ENCODE measurements at places on chromosomes 11 and 22. TPM values are rescaled to one million over a fixed set of nuclear protein-coding genes. Genes with fewer than 3 reads are reported as not detected.
A peak's percentile ranks its signal among the peaks of the same experiment; 100 is the strongest.

Gene ANKK1
- 3.8 TPM for total RNA-seq

DNA sequence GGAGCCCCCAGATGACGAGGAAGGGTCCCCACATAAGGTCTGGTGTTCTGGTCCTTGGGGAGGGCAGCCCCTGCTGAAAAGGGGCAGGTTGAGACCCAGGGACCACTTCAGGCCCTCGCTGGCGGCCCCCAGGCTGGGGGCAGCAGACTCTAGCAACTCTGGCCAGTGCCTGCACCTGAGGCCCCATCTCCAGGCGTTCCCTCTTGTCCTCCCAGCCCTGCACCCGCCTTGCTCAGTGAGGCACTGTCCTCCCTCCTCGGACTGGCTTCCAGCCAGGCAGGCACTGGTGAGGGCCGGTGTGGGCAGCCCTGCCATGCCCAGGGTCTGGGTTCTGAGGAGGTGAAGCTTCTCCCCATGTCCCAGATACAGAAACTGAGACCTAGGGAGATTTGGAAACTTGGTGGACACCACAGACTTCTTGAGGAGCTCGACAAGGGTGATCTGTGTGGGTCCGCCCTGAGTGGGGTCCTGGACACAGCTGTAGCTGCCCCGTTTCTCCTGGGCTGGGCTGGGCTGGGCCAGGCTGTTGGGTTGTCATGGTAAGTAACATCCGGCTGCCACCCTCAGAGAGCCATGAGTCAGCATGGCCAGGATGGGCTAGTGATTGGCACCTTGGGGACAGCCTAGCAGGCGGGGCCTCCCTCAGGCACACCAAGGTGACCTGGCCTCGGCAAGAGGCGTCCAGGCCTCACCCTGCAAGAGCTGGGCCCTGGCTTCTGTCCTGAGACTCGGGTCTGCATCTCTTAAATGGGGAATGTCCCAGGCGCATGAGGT is 11.1 kb upstream of the PHLDA2 start:
- H3K4me1 ChIP-seq: peaks cover 19% of the 10 kb centered on the region
- H3K36me3 ChIP-seq: peaks cover 10% of the 10 kb centered on the region
- peak; percentile 61 for DNase-seq
- H3K27me3 ChIP-seq: no peaks in the 10 kb centered on the region
- H3K27ac ChIP-seq: no peak overlapping the region

Gene GALNT18
- not detected for total RNA-seq

Gene TXNRD2
- total RNA-seq: 35.9 TPM

DNA sequence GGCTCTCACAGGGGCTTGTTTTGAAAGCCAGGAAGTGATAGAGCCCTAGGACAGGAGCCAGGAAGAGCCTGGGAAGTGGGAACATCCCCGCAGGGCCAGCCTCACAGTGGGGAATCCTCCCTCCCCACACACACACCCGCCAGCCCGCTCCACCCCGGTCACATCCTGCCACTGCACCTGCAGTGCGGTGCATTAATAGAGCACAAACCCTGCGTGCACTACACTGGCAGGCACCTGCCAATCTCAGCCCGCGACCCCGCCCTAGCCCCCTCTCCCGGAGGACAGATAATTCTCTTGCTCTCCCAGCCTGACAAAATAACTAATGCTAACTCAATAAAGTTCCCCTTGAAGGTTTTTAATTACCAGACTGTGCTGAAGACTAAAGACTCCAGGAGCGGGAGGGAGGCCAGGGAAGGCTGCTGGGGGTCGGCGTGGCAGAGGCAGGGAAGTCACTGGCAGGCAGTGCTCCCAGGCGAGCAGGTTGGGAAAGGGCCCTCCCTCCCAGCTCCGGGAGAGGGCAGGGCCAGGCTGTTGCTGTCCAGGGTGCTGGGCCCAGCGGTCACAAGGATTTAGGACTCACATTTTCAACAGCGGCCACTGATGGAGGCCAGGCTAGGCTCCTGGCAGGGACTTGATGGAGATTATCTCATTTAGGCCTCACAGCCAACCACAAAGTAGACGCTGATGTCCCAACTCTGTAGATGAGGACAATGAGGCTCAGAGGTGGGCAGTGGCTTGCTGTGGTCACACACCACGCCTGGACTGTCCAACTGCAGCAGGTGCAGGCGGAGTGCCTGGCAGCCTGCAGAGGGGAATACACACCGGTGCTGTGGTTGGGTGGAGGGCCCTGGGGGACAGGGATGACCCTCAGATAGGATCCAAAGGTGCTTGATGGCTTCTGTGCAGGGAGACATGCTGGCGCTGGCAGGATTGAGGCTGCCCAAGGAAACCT is 23.9 kb upstream of the TCF20 start:
- H3K4me3 ChIP-seq: no peak overlapping the region
- H3K36me3 ChIP-seq: no peaks in the 10 kb centered on the region
- no peaks in the 10 kb centered on the region for H3K27me3 ChIP-seq

Gene MOGAT2
- not detected for total RNA-seq

DNA sequence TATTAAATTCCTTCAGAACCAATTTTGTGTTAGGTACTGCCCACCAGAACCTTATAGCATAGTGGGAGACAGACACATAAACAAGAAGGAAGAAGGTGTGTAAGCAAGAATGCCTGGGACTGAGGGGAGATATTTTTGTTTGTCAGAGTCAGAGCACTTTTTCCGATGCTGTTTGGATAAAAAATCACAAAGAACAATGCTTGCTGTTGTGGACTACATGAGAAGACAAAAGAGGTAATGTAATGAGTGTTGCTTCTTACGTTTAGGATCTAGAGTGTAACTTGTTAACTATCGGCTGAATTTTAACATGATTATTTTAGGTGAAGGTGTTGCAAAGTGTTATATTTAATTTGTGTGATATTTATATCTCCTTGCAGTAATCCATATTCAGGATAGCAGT is 84.9 kb downstream of the ATM start:
- peaks cover 60% of the 10 kb centered on the region for H3K36me3 ChIP-seq
- H3K27me3 ChIP-seq: no peaks in the 10 kb centered on the region
- DNase-seq: no peak
- no peak overlapping the region for H3K27ac ChIP-seq
- peaks cover 5% of the 10 kb centered on the region for H3K4me1 ChIP-seq

- no peak for DNase-seq
- H3K4me1 ChIP-seq: peaks cover 8% of the 10 kb centered on the region
- H3K36me3 ChIP-seq: peaks cover 28% of the 10 kb centered on the region
- no peaks in the 10 kb centered on the region for H3K27me3 ChIP-seq
These were observed 14.9 kb upstream of the PRG2 start for GRCh38 chr11:57405271-57405860.

GRCh38 chr22:30253205-30253852 is 6.8 kb upstream of the LIF start:
- H3K4me1 ChIP-seq: peaks cover 5% of the 10 kb centered on the region
- no peaks in the 10 kb centered on the region for H3K36me3 ChIP-seq
- H3K27ac ChIP-seq: no peak overlapping the region
- H3K4me3 ChIP-seq: no peak overlapping the region

Gene APOL5
- total RNA-seq: not detected

DNA sequence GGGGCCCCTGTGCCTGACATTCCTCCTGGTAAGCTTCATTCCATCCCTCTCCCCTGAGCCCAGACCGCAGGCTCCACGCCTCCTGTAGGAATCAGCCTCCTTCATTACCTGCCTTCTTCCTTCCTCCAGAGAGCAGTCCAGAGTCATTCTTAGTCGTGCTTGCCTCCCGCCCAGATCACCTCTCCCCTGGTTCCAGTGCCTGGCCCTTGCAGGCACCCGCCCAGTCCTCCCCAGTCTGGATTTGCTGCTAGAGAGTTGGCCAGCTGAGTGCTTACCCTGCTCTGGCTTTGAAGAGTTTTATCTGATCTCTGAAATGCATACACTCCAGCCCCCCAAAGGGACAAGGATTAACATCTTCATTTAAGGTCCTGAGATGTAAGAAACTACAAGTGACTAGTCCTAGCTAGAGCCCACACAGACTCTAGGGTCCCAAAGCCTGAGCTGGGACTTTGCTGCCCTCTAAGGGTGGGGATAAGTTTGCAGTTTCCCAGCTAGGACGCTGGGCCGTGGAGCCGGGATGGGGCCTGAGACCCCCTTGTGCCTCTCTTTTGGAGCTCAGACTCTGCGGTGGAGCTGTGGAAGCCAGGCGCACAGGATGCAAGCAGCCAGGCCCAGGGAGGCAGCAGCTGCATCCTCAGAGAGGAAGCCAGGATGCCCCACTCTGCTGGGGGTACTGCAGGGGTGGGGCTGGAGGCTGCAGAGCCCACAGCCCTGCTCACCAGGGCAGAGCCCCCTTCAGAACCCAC is 1.6 kb downstream of the NR1H3 start:
- no peak overlapping the region for H3K27ac ChIP-seq
- H3K36me3 ChIP-seq: no peaks in the 10 kb centered on the region
- peaks cover 9% of the 10 kb centered on the region for H3K4me1 ChIP-seq
- no peak overlapping the region for H3K4me3 ChIP-seq
- no peak for DNase-seq
- H3K27me3 ChIP-seq: no peaks in the 10 kb centered on the region

Gene OR5B21
- 0.99 TPM for total RNA-seq

Gene OR4A16
- not detected for total RNA-seq

- H3K36me3 ChIP-seq: no peaks in the 10 kb centered on the region
- no peak overlapping the region for H3K27ac ChIP-seq
- no peak overlapping the region for H3K4me3 ChIP-seq
- no peaks in the 10 kb centered on the region for H3K27me3 ChIP-seq
These were observed 7.7 kb downstream of the LINC01488 start for GRCh38 chr11:69489031-69489745.

Gene SEPTIN3
- 0.81 TPM for total RNA-seq

GRCh38 chr22:21731503-21731902 is 4.1 kb downstream of the YPEL1 start:
- no peaks in the 10 kb centered on the region for H3K36me3 ChIP-seq
- H3K27me3 ChIP-seq: no peaks in the 10 kb centered on the region
- H3K27ac ChIP-seq: no peak overlapping the region
- H3K4me1 ChIP-seq: peaks cover 13% of the 10 kb centered on the region
- no peak overlapping the region for H3K4me3 ChIP-seq
- no peak for DNase-seq

Gene OR52H1
- not detected for total RNA-seq

DNA sequence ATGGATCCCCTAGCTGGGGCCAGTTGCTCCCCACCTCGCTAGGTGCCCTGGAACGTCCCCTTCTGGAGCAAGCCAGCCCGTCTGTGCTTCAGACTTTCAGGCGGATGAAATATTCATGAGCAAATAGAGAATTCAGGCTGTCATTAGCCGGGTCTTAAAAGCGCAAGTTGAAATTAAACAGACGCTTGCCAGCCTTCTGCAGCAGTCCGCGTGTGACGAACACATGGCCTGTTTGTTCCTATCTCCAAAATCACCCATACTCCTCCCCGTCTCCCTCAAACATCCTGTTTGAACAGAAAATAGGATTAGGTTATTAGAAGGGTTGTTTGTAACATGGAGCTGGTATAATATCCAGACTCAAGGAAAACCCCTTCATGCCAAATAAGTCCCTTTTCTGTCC is 38.7 kb downstream of the MYO18B start:
- no peaks in the 10 kb centered on the region for H3K4me1 ChIP-seq
- H3K27ac ChIP-seq: no peak overlapping the region
- no peaks in the 10 kb centered on the region for H3K36me3 ChIP-seq
- H3K27me3 ChIP-seq: no peaks in the 10 kb centered on the region
- no peak for DNase-seq

DNA sequence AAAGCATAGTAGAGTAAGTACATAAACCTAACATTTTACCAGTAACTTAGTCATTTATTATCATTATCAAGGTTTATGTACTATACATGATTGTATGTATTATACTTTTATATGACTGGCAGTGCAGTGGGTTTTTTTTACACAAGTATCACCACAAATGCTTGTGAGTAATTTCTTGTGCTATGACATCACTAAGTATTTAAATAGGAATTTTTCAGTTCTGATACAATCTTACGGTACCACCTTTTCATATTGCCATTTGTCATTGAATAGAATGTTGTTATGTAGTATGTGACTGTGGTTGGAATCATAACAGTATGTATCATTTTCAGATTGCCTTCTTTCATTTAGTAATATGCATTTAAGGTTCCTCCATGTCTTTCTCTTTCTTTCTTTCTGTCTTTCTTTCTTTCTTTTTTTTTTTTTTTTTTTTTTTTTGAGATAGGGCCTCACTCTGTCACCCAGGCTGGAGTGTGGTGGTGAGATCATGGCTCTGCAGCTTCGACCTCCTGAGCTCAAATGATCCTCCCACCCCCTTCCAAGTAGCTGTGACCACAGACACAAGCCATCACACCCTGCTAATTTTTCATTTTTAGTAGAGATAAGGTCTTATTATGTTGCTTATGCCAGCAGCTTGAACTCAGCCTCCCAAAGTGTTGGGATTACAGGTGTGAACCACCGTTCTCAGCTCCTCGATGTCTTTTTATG is 18.6 kb downstream of the ATM start:
- no peaks in the 10 kb centered on the region for H3K27me3 ChIP-seq
- peak; percentile 65 for DNase-seq
- no peak overlapping the region for H3K4me3 ChIP-seq
- peaks cover 97% of the 10 kb centered on the region for H3K4me1 ChIP-seq
- H3K27ac ChIP-seq: peak overlapping the region; percentile 53

- H3K4me1 ChIP-seq: no peaks in the 10 kb centered on the region
- H3K27me3 ChIP-seq: no peaks in the 10 kb centered on the region
- H3K4me3 ChIP-seq: no peak overlapping the region
- H3K36me3 ChIP-seq: no peaks in the 10 kb centered on the region
- DNase-seq: no peak
- H3K27ac ChIP-seq: no peak overlapping the region
These were observed 229.5 kb downstream of the TTC28 start for GRCh38 chr22:28450109-28450508.

DNA sequence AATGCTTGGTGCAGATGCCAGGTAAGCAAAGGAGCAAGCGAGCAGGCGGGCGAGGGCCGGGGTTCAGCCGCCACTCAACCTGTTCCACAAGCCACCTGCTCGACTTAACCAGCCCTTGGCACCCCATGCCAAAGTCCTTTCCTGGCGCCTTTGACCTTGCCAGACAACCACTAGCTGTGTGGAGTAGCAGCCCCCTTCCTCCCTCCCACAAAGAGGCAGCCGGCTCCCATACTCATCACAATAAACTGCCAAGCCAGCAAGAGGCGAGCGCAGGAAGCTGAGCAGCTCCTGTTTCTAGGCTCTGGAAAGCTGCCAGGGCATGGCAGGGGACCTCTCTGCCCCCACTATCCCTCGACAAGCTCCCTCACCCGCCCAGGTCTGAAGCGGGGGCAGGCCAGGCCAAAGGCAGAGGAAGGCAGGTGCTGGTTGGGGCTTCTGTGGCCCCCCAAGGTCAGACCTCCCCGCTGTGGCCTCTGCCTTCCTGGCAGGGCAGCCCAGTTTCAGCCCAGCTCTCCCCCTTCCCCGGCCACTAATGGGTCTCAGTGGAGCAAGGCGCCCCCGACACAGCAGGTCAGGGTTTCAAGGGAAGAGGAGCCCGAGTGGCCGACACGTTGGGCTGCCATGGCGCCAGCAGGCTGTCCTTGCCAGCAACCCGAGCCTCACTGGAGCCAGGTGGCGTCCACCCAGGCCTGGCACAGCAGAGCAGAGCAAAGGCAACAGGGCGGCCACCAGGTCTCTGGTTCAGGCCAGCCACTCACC is 15.3 kb downstream of the MACROD1 start:
- H3K4me3 ChIP-seq: no peak overlapping the region
- no peaks in the 10 kb centered on the region for H3K27me3 ChIP-seq
- no peak overlapping the region for H3K27ac ChIP-seq
- no peaks in the 10 kb centered on the region for H3K36me3 ChIP-seq
- H3K4me1 ChIP-seq: no peaks in the 10 kb centered on the region
